ENCODE measurements at places on chromosomes 7 and 10.

DNA sequence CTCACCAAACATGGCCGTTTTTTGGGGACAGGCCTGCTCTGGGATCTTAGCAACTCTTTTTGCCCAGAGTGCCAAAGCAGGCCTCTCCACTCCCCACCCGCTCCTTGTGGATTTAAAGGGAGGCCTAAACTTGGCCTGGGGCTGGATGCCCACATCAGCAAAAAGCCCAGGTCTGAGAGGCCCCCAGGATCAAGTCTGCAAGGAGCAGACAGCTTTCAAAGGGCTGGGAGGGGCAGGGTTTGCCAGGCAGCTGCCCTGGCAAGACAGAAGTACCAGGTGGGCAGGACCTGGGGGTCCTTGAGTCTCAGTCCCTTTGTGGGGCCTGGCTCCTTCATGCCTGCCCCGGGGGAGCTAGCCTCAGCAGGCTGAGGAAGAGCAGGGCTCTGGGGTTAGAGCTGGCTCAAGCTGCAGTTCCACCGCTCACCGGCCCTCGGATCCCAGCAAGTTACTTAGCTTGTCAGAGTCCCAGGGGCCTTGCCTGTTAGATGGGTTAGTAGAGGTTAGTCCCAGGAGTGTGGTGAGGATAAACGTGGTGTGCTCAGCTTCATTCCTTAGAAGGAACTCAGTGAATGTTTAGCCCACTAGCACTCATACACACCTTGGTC lies 56.2 kb downstream of the ARHGAP22 start:
- DNase-seq: no peak

DNA sequence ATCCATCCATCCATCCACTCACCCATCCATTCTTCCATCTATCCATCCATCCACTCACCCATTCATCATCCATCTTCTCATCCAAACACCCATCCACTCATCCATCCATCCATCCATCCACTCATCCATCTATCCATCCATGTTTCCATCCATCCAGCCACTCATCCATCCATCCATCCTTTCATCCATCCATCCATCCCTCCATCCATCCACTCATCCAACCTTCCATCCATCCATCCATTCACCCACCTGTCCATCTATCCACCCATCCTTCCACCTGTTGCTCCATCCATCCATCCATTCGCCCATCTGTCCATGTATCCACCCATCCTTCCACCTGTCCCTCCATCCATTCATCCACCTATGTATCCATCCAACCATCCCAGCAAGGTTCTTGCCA lies 378.4 kb upstream of the PFKP start:
- DNase-seq: no peak

- DNase-seq: no peak
These were observed 37.4 kb downstream of the VIM start for GRCh38 chr10:17265468-17265867.

GRCh38 chr10:97210543-97210960 lies 24.8 kb upstream of the SLIT1 start:
- peak; percentile 80 for DNase-seq

DNA sequence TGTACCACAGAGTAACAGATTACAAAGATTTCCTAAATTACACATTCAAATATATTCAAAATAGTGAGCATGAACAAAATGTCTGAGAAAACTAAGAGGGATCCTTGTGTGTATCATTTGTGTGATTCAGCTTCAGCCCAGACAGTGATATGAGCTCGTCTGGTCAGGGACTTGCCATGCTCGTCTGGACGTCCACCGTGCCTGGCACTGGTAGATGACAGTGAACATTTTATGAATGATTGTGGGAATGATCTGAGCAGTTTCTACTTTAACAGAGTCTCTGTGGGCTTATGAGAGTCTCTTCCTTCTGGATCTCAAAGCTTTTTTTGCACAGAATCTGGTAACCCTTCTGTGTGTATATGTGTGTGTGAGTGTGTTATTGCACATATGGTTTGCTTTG lies 34.2 kb upstream of the ANKRD2 start:
- DNase-seq: no peak

- DNase-seq: no peak
These were observed 91.1 kb upstream of the ARHGAP21 start for GRCh38 chr10:24814568-24815313.

- DNase-seq: no peak
These were observed 57.8 kb downstream of the PRKCQ start for GRCh38 chr10:6522230-6522629.

- no peak for DNase-seq
These were observed 22.7 kb downstream of the GPAM start for GRCh38 chr10:112160834-112161233.

DNA sequence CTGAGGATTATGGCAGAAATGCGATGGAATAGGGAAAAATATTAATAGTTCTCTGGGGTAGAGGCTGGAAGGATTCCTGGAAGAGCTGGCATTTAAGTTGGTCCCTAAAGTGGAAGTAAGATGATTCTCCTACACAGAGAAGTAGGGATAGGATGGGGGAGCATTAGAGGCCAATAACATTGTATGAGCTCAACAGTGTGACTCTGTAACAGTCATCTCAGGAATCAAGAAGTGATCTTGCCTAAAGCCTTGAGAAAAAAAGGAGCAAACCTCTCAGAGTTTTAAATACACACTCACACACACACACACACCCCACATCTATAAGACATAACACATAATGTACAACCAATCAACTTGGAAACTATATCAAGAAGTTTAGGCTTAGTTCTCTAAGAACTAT lies 117.7 kb upstream of the CDK1 start:
- no peak for DNase-seq

Data from Kasumi-1 (cell line).